ENCODE measurements at places on chromosomes 13 and 19.

DNA sequence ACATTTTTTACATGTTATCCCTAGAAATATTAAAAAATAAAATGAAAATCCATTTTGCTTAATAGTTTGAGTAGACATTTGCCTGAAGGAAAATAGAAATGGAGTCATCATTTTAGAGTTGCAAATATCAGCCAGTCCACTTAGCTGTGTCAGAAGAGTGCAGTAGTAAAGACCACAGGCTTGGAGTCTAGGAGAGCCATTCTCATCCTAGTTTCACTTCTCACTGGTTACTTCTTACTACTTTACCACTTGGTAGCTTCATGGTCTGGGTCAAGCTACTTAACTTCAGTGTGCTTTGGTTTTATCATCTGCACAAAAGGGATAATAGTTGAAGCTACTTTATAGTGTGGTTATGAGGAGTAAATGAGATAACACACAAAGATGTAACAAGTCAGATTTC is 286.5 kb upstream of the NBEA start:
- peak; percentile 7 for DNase-seq

DNA sequence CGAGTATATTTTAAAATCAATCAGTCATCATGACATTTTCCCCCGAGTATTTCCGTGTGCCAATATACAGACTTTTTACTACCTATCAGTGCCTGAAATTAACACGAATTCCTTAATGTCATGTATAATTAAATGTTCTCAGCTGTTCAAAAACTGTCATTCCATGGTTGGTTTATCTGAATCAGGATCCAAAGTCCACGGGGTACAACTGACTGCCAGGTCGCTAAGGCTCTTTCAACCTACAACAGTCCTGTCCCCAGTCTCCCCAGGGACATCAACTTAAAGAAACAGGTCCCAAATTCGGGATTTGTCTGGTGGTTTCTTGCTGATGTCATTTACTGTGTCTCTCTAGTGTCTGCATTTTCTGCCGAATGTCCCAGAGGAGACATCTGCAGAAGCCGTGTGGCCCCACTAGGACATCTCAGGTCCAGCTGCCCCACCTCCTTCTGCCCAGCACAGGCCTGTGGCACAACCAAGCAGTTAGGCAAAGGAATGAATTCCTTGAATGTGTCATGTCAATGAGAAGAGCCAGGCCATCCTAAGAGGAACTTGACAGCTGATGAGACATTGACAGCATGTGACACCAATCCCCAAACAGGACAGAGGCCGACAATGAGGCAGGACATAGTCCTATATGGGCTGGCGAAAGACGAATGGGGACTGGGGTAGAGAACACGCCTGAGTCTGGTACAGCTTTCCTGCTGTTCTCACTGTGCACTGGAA is 109.5 kb downstream of the STK24 start:
- DNase-seq: no peak

GRCh38 chr19:41993612-41994483 is at the start of gene ATP1A3:
TSS of gene ATP1A3 (minus strand) at chr19:41994230. CDS start at chr19:41994076, 154 bp downstream.
- peak; percentile 33 for DNase-seq

- DNase-seq: peak; percentile 83
Observed at GRCh38 chr13:94030415-94031119, 448.9 kb downstream of the DCT start.

DNA sequence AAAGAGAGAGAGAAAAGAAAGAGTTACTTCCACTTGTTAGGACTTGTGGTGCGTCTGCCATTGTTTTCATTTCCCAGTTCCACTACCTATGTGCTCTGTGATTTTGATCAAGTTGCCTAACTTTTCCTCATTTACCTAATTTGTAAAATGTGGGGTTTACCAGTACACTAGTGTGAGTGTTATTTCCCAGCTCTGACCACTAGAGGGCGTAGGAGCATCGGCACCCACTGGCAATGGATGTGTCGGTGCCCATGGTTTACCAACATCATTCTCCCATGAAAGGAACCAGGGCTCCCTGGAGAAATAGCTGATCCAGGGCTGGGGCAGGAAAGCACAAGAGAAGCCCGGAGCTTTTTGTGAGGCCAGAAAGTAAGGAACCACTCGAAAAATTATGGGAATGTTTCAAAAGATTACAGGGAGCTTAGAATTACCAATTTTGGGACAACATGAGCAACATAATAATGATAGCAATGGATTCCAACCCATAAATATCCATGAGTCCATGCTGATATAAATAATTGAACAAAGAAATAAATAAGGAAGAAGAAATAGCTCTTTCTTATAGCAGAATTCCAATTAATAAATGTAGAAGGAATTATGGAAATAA is 15.1 kb upstream of the CEACAM4 start:
- DNase-seq: peak; percentile 29

GRCh38 chr13:50884265-50884664 is 25.3 kb upstream of the RNASEH2B start:
- no peak for DNase-seq

DNA sequence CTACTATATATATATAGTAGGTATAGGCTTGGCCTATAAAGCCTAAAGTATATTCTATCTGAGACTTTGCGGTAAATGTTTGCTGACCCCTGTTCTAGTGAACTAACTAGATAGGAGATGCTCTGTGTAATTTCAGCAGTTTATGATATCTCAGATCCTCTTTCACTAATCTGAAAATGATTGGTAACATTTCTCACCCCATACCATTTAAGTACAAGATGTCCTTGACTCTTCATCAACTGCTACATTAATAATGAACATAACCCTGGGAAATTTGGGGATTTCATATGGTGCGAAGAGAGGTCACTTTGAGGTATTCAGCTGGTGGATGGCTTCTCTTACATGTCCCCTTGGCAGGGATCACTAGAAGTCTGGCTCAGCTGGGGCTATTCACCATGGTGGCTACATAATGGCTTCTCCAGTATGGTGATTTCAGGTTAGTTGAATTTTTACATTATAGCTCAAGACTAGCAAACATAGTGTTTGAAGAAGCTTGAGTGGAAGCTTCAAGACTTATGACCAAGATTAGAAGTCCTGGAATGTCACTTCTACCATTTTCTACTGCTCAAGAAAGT is 103.6 kb upstream of the MYCBP2 start:
- DNase-seq: no peak

- DNase-seq: peak; percentile 96
Observed at GRCh38 chr13:63435667-63436324, 2020.1 kb upstream of the PCDH20 start.

- DNase-seq: peak; percentile 47
Observed at GRCh38 chr19:18321734-18322102, 1.2 kb downstream of the LSM4 start.

DNA sequence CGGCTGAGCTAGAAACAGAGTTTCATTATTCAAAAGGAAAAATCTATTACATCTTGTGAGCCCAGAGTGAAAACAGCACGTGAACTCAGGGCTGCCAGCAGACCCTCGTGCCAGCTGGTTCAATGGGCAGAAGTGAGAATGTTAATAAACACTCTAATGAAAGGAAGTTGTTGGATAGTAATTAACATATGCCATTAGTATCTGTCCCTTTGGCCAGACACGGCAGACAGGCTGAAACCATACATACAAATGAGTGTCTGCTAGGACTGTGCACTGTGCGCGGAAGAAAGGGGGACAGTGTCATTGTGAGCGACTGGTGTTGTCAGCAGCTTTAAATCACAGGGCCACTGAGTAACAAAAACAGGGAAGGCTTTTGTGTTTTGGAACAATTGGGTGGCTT is 121.9 kb upstream of the TSC22D1 start:
- DNase-seq: no peak

DNA sequence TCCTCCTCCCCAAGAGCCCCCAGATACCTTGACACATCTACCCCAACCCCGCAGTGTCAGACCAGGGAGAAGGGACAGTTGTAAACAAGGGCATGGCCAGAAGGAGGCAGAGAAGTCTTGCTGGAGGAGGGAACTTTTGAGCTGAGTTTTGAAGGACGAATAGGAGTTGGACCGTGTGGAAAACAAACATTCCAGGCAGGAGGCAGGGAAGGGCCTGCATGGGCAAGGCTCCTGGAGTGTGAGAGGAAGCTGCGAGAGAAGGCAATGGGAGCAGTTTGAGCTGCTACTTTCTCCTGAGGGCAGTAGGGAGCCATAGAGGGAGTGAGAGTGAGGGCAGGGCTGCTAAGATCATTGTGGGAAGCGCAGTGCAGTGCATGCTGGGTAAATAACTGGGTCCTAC is 23.3 kb downstream of the IL12RB1 start:
- DNase-seq: peak; percentile 50

- no peak for DNase-seq
Observed at GRCh38 chr13:62305756-62306155, 890.1 kb upstream of the PCDH20 start.

DNA sequence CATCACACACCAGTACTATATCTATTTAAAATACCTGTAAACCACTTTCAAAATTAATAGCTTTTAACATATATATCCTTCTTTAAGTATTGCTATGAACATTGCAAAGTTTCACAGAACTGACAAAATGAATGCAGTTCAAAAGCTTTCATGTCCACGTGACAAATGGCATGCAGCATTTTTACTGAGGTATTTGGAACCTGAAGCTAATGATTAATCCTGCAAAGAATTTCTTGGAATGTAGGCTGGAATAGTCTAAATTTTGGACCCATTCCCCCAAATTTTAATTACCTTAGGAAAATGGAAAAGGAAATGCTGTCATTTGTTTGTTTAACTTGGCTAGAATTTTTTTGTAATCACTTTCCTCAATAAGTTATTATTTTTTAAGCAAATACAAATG is 423.8 kb upstream of the GPC6 start:
- DNase-seq: no peak

- no peak for DNase-seq
Observed at GRCh38 chr13:99113351-99113750, 87.3 kb upstream of the UBAC2 start.

Measured in mesenchymal stem cell (in vitro differentiated cells and primary cell).